ENCODE measurements at places on chromosomes 1 and 21. TPM values are rescaled to one million over a fixed set of nuclear protein-coding genes. Genes with fewer than 3 reads are reported as not detected.

ACTN2 gene
- 0.37 TPM for total RNA-seq

NKAIN1 gene
- total RNA-seq: not detected

BCAR3 gene
- total RNA-seq: 0.72 TPM

GRCh38 chr1:69077633-69078032 lies 490.1 kb upstream of the LRRC7 start:
- no peak for DNase-seq
- H3K36me3 ChIP-seq: no peaks in the 10 kb centered on the region
- H3K27me3 ChIP-seq: no peaks in the 10 kb centered on the region
- H3K4me1 ChIP-seq: no peaks in the 10 kb centered on the region

- no peak overlapping the region for H3K4me3 ChIP-seq
- H3K36me3 ChIP-seq: no peaks in the 10 kb centered on the region
- peaks cover 1% of the 10 kb centered on the region for H3K4me1 ChIP-seq
- DNase-seq: no peak
- H3K27ac ChIP-seq: no peak overlapping the region
These were observed 41.7 kb downstream of the ALPL start for GRCh38 chr1:21550866-21551475.

GRCh38 chr1:168252204-168252733 lies 26.5 kb downstream of the SFT2D2 start:
- no peaks in the 10 kb centered on the region for H3K27me3 ChIP-seq
- no peak for DNase-seq
- H3K4me1 ChIP-seq: peaks cover 19% of the 10 kb centered on the region
- no peak overlapping the region for H3K4me3 ChIP-seq

- H3K4me1 ChIP-seq: peaks cover 12% of the 10 kb centered on the region
- H3K27ac ChIP-seq: no peak overlapping the region
- no peak for DNase-seq
- peaks cover 1% of the 10 kb centered on the region for H3K36me3 ChIP-seq
- H3K27me3 ChIP-seq: peaks cover 43% of the 10 kb centered on the region
- H3K4me3 ChIP-seq: no peak overlapping the region
These were observed 95.1 kb upstream of the SLC45A1 start for GRCh38 chr1:8222789-8223188.
